Adipocyte (in vitro differentiated cells): ENCODE measurements at places on chromosomes 11 and 22.

DNA sequence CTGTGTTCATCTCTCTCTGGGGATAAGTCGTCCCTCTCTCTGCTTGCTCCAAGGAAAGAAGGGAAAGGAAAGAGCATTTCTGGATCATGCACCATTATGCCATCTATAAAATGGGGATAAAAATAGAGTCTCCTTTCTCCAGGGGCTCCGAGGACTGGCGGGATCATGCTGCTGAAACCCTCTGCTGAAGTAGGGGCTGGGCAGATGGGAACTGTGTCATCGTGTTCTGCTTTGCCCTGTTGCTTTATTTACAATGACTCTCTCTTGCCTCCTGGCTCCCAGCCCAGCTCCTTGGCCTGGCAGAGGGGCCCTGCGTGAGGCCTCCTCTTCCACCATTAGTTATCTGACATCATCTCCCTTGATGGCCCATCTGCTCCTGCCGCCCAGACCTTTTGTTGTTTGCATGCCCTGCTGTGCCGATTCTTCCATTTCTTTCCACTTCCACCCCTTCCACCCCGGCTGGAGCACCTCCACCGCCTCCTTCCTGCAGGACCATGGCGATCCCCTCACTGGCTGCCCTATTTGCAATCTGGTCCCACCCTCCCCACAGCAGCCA is 200.9 kb downstream of the MYO18B start:
- DNase-seq, result no peak

- no peak for DNase-seq
Observed at GRCh38 chr11:3131330-3131941, 33.7 kb downstream of the OSBPL5 start.

DNA sequence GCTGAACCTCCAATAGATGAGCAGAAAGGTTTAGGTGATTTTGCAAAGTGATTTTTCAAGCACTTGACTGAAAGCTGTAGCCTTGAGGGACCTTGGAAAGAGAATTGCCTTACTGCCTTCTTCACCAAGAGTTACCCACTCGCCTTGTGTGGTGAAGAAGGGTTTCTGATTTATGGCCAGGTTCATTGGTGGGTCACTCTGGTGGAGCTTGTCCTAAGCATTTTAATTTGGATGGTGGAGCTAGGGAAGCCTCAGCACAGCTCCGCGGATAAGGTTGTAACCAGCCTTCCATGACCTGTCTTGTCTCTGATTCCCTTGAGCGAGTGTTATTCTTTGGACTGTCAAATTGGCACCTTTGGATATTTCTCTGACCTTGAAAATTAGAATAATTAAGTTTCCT is 226.4 kb downstream of the FAT3 start:
- DNase-seq, result no peak

- peak; percentile 12 for DNase-seq
Observed at GRCh38 chr11:120780239-120780638, 243.7 kb upstream of the TBCEL start.

DNA sequence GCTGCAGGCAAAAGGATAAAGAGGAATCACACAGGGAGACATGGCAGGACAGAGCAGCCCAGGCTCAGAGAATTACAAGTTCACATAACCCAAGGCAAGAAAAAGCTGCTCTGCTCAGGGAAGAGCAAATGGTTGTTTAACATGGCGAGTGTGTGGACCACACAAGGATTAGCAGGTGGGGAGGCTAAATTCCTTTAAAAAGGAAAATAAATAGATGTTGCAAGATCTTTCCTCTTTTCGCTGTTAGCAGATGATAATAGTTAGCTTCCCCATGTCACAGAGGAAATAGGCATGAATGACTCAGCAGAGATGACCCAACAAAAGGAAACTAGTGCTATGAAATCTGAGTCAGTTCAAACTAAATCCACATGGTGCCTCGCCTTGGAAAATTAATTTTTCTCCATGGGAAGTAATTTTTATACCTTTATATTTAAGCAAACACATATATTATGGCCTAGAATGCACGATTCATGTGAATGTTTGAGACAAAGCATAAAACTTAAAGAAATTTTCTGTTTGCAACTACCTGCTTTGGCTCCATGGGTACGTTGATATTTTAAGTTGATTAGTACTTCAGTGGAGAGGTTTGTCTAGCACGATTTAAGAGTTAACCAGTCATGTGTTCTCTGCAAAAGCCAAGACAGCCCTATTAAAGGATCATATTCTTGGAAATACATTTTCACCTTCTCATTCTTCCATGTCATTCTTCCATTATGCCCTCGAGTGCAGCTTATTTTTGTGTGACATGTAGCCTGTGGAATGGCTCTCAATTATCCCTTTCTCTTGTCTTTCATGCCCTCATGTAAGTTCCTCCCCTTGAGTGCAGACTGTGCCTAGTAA is 38.5 kb upstream of the FJX1 start:
- DNase-seq, result peak; percentile 96

GRCh38 chr11:115008799-115009198 is 330.5 kb downstream of the NXPE2 start:
- no peak for DNase-seq

GRCh38 chr11:68338051-68338780 is 25.8 kb downstream of the LRP5 start:
- DNase-seq, result peak; percentile 70

GRCh38 chr22:30247561-30247960 is 1.0 kb upstream of the LIF start:
- no peak for DNase-seq

DNA sequence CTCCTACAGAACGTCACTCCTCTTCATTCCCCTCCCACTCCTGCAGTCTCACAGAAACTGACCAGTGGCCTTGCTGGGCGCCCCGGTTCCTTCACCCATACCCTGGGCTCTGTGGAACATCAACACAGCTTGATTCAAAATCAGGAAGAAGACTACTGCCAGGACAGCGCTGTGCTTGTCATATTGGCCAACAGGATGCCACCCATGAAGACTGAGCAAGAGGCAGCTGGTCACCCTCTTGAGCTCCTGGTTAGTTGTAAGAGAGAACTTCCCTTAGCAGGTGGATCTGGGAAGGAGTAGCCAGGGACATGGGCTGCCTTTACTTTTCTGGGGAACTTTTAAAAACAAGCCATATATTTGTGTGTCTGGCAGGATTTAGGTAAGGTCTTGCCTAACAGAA is 110.4 kb upstream of the TIMP3 start:
- DNase-seq, result no peak

DNA sequence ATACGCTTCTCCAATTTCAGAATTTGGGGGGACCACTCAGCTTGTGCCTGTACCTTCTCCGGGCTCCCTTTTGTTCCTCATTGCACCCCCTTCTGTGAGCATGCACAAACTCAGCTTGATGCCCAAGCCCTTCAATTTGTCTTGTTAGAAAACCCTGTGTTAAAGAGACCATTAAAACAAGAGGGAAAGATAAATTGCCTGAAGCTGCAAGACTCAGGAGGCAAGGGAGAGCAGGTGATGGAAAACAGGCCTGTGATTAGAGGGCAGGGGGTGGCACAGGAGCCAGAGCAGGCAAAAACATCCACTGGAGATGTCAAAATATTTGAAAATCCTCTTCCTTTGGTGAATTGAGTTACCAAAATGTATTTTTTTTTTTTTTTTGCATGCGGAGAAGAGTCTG is 121.7 kb downstream of the MIAT start:
- no peak for DNase-seq

DNA sequence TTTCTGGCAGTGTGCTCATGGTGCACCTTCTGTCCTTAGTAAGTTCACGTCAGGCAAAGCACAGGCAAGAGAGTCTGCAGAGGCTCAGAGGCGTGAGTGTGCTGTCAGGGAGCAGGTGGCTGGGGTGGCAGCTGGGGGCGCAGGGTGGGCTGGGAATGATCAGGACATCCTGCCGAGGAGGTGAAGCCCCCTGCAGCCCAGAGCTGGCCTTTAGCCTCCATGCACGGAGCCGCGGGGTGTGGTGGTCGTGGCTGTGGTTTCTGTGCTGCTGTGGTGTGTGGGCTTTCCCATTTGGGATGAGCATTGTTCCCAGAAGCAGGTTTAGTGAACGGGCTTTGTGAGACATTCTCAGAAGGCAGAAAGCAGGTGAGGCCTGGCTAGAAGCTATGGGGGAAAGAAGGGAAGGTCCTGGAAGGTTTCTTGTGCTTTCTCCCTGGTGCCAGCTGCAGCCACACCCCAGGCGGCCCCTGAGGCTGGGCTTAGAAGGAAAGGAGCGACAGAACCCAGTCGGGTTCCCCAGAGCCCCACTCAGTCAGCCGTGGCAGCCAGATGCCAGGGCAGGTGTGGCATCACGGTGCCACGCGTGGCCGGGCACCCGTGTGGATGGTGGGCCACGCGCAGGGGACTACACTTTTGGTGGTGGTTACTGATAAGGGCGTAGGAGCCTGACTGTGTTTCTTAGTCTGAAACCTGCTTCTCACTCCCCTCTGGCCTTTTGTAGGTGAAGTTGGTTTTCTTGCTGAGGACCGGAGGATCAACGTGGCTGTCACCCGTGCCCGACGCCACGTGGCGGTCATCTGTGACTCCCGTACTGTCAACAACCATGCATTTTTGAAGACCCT is 32.0 kb downstream of the IGHMBP2 start:
- DNase-seq, result no peak

GRCh38 chr11:23859087-23859486 is 637.8 kb upstream of the LUZP2 start:
- no peak for DNase-seq

GRCh38 chr11:1453611-1454034 is 33.0 kb downstream of the MOB2 start:
- no peak for DNase-seq

DNA sequence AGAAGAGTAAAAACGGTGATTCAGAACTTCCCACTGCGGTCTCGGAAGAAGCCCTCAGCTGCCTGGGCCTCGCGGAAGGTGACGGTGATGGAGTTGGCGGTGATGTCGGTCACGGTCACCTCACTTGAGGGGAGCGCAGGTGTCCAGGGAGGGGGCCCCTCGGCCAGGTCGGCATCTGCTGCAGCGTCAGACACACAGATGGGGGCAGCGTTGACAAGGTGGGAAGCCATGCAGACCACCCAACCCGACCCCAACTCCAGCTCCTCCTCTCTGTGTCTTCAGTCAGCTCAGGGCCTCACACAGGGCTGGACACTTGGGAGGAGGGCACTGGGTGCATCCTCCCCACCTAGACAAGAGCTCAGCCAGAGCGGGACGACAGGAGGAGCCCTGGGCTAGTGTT is 18.6 kb downstream of the CBX7 start:
- DNase-seq, result no peak

DNA sequence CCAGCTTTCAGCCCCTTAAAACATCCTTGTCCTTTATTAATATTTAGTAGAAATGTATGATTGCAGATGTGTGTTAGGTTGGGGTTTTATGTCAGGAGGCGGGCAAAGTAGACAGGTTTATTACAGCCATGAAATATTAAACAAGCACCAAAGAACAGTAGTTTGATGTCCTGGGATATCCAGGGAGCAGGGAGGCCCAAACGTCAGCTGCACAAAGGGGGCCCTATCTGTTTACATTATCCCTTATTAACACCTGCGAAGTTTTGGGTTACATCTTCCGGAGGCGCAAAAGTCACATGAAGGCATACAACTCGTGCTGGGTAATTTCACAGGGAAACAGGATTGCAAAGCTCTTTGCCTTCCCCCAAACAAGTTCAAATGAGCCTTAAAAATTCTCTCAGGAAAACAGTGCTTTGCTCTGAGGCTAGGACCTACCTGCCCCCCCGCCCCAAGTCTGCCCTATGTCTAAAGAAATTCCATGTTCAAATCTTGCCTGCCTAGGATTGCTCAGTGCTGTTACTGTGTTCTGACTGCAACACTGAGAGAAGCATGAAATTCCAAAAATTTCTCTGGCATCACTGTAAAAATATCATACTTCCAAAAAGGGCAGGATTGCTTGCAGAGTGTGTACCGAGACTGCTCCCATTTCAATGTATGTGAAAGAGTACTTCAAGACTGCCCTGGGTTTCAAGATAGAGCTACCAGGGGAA is 8.9 kb downstream of the MN1 start:
- DNase-seq, result peak; percentile 78

GRCh38 chr11:61480994-61481335 is 27.6 kb upstream of the LRRC10B start:
- DNase-seq, result no peak

DNA sequence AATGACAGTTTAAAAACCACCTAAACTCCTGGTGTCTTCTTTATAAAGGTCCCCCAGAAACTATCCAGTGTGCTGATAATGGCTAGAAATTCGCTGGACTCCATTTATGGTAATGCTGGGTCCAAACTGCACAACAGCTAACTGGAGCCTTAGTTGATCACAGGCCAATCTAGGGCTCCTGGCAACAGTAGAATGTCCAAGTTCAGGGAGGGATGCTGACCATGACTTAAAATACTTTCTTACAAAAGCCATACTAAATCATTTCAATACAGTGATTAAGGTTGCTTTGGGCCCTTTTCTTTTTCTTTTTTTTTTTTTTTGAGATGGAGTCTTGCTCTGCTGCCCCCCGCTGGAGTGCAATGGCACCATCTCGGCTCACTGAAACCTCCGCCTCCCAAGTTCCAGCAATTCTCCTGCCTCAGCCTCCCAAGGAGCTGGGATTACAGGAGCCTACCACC is 14.5 kb upstream of the GAB2 start:
- peak; percentile 19 for DNase-seq

DNA sequence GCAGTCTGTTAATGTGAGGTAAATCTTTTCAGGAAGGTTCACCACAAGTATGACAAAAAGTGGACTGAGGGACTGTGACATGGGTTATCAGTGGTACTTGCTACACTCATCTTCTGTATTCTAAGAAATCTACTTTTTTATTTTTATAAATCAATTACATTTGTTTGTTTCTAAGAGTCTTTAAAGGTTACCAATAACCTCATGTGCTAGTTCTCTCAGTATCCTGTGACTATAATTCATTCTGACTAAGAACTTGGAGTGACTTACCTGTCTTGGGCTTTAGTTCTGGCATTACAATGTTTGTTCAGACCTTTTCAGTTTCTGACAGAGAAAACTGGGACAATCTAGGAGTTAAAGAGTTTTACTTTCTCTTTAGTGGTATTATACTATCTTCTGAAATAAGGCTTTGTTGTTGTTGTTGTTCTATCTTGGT is 108.4 kb downstream of the PDE3B start:
- no peak for DNase-seq

DNA sequence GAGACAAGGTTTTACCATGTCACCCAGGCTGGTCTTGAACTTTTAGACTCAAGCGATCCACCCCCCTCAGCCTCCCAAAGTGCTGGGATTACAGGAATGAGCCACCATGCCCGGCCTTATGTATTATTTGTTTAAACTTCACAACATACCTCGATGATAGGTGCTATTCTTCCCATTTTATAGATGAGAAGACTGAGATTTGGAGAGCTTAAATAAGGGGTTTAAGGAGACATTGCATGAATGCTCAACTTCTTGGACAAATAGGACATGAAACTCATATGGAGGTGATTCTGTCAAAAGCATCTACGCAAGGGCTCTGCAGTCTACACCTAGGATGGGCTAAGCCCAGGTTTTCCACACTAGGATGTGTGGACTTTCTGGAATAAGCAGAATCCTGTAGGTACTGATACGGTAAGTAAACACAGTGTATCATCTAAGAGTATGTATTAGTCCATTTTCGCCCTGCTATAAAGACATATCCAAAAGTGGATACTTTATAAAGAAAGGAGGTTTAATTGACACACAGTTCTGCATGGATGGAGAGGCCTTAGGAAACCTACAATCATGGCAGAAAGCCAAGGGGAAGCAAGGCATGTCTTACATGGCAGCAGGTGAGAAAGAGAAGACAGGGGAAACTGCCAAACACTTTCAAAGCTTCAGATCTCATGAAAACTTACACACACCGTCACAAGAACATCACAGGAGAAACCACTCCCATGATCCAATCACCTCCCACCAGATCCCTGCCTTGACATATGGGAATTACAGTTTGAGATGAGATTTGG is 62.8 kb upstream of the CAPRIN1 start:
- DNase-seq, result no peak
